ENCODE measurements at places on chromosomes 13 and 19. TPM values are rescaled to one million over a fixed set of nuclear protein-coding genes. Genes with fewer than 3 reads are reported as not detected.

Gene CGB7
- total RNA-seq, result not detected

Gene GRIN3B
- not detected for total RNA-seq

Gene IRS2
- 65.6 TPM for total RNA-seq

Gene GPC6
- 0.66 TPM for total RNA-seq

GRCh38 chr19:3655402-3656072, 28.9 kb upstream of the CACTIN start:
- DNase-seq, result no peak

- no peak for DNase-seq
These were observed 57.5 kb downstream of the SPRYD7 start for GRCh38 chr13:49878682-49879081.

DNA sequence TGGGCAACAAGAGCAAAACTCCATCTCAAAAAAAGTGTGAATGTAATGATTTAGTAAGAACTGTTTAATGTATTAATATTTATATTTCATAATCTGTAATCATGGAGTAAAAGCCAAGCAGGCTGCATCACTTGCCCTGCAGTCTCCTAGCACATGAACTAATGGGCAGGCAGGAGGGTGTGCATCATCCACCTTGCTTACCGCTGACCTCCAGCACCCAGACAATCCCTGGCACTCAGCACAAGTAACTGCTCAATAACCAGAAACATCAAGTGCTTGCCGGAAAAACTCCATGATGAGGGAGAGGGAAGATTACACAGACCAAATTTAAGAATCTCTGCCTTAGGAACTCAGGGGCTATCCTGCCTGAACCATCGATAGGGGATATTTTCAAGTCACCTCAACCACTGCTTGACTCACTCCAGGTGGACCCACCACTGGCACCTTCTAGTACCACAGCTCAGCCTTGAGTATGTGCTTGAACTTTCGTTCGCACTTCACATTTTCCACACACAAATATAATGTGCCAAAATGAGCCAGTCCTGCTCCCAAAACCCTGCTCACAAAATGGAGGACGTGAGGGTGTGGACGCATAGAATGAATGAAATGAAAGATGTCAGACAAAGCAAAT, 18.6 kb downstream of the BRD4 start:
- DNase-seq, result no peak

DNA sequence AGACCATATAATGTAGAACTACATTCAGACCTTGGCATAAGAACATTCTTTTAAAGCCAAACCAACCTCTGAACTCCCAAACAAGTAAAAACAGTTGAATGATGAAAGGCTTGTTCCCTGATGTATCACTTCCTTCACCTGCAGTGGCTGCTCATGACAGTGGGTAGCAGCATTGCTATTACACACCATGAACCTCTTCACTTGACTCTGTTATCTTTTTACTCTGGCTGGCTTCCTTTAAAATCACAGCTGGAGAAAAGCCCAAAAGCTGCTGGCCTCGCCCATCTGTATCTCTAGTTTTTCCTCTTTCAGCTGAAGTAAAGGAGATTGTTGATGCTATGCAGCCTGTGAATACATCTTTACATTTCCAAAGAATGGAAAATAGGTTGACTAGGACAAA, 22.6 kb downstream of the THSD1 start:
- DNase-seq, result no peak

DNA sequence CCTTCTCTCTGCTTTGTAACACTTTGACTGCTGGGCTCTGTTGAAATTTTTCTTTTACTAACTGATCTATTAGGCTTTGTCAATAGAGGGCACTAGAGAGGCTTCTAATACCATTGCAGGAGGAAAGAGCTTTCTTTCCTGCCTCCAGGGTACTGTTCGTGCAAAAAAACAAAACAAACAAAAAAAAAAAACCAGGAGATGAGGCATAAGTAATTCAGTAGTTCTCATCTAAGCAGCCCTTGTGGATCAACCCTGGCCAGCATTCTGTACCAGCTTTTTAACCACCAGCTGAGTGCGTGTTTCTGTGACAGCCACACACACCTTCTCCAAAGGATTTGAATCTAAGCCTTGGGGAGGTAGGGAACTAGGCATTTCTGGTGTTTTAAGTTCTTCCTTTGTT, 1707.6 kb upstream of the SLC10A2 start:
- DNase-seq, result no peak

DNA sequence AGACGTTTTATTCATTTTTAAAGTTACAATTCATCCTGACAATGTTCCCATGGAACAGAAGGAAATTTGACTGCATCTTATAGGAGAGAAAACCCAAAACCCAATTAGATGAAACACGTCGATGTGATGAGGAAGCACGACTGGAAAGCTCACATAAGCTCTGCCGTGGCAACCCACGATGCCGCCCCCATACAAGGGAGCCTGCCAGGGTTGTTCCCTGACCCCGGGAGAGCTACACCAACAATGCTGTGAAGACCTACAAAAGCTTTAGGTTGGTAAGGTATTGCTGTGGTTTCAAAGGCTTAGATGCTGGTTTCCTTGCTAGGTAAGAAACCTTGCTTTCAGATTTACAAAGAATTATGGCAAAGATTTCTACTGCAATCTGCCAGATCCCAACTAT, 393.1 kb downstream of the KLF12 start:
- no peak for DNase-seq

GRCh38 chr19:55299991-55300390, 16.2 kb downstream of the BRSK1 start:
- no peak for DNase-seq

All from gastrocnemius medialis (tissue), 4 donors.